ENCODE measurements at places on chromosomes 2 and 18. TPM values are rescaled to one million over a fixed set of nuclear protein-coding genes. Genes with fewer than 3 reads are reported as not detected.

COA5 gene
- total RNA-seq: 48.9 TPM

KATNAL2 gene
- total RNA-seq: 3.1 TPM

GRCh38 chr2:168060986-168061750, 186.2 kb downstream of the STK39 start:
- no peaks in the 10 kb centered on the region for H3K27me3 ChIP-seq
- H3K4me1 ChIP-seq: no peaks in the 10 kb centered on the region

- H3K27ac ChIP-seq: no peak overlapping the region
- H3K4me3 ChIP-seq: no peak overlapping the region
- peaks cover 27% of the 10 kb centered on the region for H3K4me1 ChIP-seq
- DNase-seq: no peak
Measured at GRCh38 chr2:241866790-241867645, 2.5 kb upstream of the RTP5 start.

GRCh38 chr2:170339322-170339721, 161.4 kb downstream of the MYO3B start:
- H3K4me1 ChIP-seq: no peaks in the 10 kb centered on the region
- no peaks in the 10 kb centered on the region for H3K27me3 ChIP-seq
- H3K27ac ChIP-seq: no peak overlapping the region

DNA sequence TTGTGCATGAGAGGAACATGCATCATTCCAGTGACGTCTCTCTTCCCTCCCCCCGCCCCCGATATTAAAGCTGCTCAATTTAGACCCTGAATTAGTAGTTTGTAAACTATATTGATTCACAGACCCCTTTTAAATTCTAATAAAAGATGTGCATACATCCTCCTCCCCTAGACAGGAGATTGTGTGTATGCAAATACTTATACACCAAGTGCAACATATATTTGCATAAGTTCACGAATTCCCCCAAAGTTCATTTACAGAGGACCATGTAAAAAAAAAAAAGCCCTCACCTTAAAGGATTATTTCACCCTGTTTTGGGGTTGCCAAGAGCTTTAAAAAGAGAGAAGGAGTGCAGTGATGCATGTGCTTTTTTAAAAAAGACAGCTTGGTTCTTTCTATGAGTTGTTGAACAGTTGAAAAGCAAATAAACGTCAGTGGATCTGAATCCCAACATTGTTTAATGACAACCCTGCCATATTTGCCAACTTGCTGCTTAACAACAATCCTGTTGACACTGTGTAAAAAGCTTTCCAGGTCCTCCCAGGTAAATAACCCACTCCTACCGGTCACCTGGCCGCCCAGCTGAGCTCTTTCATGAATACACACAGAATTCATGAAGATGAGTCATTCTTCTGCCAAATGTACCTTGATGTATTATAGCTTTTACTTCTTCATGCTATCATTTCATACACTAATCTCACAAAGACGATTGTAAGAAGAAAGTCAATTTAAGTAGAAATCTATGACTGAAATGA, 211.5 kb downstream of the IKZF2 start:
- H3K4me1 ChIP-seq: no peaks in the 10 kb centered on the region
- no peak overlapping the region for H3K4me3 ChIP-seq
- no peaks in the 10 kb centered on the region for H3K36me3 ChIP-seq
- no peak for DNase-seq

- no peak for DNase-seq
- H3K36me3 ChIP-seq: no peaks in the 10 kb centered on the region
Measured at GRCh38 chr2:9764153-9764778, 79.0 kb upstream of the TAF1B start.

DNA sequence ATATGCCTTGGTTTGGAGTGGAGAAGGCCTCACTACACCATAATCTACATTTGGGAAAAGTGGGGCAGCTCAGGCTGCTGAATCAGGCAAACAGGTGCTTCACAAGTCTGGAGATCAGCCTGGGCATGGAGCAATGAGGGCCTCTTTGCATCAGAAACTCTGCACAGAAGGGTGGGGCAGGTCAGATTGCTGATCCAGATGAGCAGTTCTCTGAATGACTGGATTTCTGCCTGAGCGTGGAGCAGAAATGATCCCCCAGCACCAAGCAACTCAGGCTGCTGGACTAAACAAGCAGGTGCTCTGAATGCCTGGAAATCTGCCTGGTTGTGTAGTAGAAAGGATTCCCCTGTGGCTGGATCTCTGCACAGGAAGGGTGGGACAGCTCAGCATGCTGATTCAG, 605.3 kb upstream of the ZNF804A start:
- no peaks in the 10 kb centered on the region for H3K4me1 ChIP-seq
- DNase-seq: no peak
- no peak overlapping the region for H3K4me3 ChIP-seq

DNA sequence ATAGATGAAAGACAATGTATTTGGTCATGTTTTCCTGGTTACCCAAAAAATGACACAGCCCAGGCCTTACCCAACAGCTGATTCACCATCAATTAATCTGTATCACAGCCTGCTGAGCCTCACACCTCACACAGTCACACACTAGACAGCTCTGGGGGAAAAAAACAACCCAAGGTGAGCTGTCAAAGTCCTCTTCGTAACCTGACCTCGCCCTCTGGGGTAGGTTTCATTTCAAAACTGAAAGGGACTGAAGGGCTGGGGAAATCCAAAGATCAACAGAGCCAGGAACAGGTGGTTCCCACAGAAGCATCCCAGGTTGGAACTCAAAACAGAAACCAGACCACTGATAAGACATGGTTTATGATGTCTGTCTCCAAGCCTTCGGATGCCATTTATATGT, 18.2 kb upstream of the PCBP1 start:
- peaks cover 32% of the 10 kb centered on the region for H3K4me1 ChIP-seq
- H3K27ac ChIP-seq: peak overlapping the region; percentile 79
- no peaks in the 10 kb centered on the region for H3K27me3 ChIP-seq
- no peak overlapping the region for H3K4me3 ChIP-seq

DNA sequence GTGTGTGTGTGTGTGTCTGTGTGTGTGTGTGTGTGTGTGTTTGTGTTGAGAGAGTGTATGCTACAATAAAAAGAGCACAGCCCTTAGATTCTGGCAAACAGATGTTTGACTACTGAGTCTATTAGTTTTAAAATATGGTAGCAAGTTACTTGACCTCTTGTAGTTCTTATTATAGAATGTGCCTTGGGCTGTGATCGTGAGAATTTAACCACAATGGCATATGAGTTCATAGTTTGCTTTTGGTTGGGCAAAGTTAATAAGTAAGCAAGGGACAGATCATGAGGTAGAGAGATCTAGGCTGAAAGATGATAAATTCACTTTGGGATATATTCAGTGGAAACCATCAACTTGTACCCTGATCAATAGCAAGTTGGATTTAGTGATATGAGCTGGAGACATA, 334.3 kb upstream of the VWC2L start:
- H3K36me3 ChIP-seq: no peaks in the 10 kb centered on the region
- no peak for DNase-seq
- no peak overlapping the region for H3K27ac ChIP-seq
- H3K27me3 ChIP-seq: no peaks in the 10 kb centered on the region
- no peaks in the 10 kb centered on the region for H3K4me1 ChIP-seq
